Stimulated activated CD8-positive, alpha-beta memory T cell treated with anti-CD3 and anti-CD28 coated beads, Interleukin-15, amount 100 ng/mL, for 4 hours (primary cell): ENCODE measurements at places on chromosomes 3 and 15.
A peak's percentile ranks its signal among the peaks of the same experiment; 100 is the strongest.

GRCh38 chr3:174907027-174907426, 47.9 kb downstream of the NAALADL2 start:
- DNase-seq, result no peak

- DNase-seq, result no peak
These were observed 439.5 kb downstream of the PDCD6IP start for GRCh38 chr3:34237946-34238345.

DNA sequence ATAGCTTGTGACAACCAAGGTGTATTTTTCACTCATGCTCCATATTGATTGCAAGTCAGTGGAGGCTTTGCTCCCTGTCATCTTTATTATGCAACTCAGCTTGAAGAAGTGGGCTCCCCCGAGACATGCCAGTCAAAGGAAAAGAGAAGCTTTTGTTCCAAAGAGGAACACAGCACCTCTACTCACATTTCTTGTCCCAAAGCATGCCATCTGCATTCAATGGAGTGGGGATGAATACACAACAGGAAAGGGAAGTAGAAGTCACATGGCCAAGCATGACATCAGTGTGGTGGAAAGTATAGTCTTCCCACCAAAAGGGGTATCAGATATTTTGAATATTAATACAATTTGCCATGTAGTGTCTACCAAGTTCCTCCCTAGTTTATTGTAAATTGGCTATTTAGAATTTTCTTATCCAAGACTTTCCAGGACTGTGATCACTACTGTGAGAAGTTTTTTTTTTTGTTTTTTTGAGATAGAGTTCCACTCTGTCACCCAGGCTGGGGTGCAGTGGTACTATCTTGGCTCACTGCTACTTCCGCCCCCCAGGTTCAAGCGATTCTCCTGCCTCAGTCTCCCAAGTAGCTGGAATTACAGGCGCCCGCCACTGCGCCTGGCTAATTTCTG, 114.5 kb downstream of the GMPS start:
- DNase-seq, result no peak

GRCh38 chr3:73401059-73401458, 223.7 kb downstream of the PDZRN3 start:
- no peak for DNase-seq

DNA sequence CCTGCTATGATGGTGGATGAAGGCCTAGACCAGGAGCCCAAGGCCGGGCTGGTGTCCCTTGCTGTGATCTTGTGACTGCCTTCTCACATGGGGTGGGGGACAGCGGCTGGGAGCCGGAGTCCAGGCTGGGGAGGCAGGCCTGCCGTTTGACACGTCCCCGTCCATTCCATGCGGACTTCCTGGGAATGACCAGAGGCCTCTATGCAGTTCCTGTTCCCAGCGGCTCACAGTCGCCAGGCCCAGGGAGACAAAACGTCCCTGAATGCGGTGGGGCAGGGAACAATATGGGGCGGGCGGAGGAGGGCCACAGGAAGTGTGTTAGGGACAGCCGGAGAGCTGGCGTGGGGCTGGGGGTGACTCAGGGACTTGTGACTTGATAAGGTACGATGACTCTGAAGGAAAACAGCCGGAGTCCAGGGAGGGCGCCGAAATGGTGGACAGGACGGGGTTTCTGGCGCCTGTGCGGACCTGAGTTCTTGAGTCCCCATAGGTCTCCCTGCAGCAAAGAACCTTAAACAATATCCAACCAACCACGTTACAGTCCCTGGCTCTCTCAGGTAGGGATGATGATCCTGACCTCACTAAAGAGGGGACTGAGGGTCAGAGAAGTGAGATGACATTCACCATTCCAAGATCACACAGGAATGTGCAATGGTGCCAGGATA, 40.5 kb upstream of the SMAD6 start:
- DNase-seq, result no peak

- no peak for DNase-seq
These were observed 170.9 kb downstream of the PLCL2 start for GRCh38 chr3:17055374-17056276.

- DNase-seq, result no peak
These were observed 36.3 kb downstream of the CCNL1 start for GRCh38 chr3:157123621-157124020.

DNA sequence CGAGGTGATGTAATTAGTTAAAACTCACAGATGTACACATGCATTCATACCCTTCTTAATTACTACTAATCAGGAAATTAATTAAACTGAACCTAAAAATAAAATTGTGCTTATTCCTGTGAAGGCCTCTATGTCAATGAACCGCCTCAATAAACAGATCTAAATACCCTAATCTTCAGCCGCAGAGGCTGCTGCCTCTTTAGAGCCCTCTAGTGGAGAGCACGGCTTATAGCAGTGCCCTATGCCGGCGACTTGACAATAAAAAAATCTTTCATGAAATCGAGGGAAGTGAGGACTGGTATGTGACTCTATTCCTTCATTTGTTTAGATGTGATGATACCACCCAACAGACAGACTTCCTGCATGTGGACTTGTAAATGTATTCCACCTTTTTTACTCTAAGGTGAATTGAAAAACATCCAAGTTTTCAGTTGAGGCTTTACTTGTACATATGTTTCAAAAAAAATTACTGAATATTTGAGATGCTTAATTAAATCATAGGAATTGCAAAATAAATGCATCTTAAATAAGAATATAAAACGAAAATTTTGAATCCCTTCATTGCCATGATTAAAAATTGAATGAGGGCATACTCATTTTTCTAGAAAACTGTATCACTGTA, 8.3 kb upstream of the EPHA3 start:
- DNase-seq, result no peak

GRCh38 chr3:13524979-13525669, 23.8 kb upstream of the FBLN2 start:
- DNase-seq, result no peak

- peak; percentile 27 for DNase-seq
These were observed 516.7 kb downstream of the FOXP1 start for GRCh38 chr3:71066849-71067261.

DNA sequence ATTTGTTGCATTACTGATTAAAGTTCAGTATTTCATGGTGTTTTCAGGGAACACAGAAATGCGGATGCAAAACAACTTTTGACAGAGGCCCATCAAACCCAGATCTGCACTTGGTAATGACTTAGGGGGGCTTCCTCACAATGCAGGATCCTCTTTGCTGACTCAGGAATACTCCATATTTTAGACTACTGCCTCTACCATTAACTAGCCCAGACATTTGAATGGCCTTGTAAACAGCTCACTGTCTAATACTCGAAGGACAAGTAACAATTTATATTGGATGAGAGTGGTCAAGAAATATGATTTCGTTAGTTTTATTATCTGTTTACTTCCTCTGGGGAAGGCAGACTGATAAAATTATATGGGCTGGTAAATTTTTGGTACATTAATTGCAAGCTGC, 9.0 kb upstream of the KIF23 start:
- no peak for DNase-seq

- no peak for DNase-seq
These were observed 274.1 kb downstream of the OTOL1 start for GRCh38 chr3:161770484-161771386.

GRCh38 chr3:177674186-177674585, 476.9 kb upstream of the TBL1XR1 start:
- no peak for DNase-seq

DNA sequence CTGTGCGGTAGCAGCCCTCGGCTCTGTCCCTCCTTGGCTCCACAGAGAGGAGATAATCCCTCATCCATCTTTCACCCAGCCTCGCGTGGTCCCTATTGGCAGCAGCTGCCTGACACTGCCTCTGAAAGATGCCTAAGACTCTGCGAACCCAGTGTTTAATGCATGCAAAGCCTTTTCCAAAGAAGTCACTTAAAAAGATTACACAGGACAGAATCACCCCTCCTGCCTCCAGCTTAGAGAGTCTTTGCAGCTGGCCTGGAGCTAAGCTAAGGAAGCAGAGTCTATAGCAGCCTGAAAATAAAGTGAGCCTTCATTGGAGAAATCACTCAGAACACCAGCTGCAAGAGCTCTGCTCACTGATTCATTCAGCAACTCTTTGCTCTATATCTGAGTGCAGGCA, 247.2 kb downstream of the SHQ1 start:
- no peak for DNase-seq

DNA sequence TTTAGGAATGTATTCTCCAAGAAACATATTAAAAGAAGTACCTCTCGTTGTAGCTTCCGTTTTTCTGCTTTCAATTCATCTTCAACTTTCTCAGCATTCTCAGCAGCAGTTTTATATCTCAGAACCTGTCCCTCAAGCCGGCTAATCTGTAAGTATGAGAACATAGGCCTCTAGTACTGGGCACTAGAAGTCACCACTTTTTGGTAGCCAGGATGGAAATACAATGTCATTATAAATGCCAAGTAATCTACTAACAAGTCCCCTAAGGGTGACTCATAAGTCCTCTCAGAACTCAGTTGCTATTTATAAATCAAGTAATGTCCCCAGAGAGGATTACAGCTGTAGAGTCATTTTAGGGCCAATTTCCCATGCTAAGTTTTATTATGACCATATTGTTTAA, 61.1 kb downstream of the MLH1 start:
- no peak for DNase-seq

DNA sequence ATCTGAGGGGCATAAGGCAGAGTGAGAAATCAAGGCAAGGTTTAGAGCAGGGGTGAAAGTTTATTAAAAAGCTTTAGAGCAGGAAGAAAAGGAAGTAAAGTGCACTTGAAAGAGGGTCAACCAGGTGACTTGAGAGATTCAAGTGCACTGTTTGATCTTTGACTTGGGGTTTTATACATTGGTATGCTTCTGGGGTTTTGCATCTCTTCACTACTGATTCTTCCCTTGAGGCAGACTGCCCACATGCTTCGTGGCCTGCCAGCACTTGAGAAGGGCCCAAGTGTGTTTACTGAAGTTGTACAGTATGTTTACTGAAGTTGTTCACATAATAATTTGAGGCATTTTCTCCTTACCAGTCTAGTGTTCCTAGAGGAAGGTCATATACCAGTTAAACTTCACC, 367.0 kb upstream of the UBE2E2 start:
- no peak for DNase-seq

GRCh38 chr15:36449084-36449661, 130.3 kb upstream of the CDIN1 start:
- DNase-seq, result no peak

GRCh38 chr3:138362538-138362937, 14.2 kb downstream of the MRAS start:
- no peak for DNase-seq

GRCh38 chr3:170258105-170258487, 35.9 kb downstream of the PRKCI start:
- DNase-seq, result no peak

DNA sequence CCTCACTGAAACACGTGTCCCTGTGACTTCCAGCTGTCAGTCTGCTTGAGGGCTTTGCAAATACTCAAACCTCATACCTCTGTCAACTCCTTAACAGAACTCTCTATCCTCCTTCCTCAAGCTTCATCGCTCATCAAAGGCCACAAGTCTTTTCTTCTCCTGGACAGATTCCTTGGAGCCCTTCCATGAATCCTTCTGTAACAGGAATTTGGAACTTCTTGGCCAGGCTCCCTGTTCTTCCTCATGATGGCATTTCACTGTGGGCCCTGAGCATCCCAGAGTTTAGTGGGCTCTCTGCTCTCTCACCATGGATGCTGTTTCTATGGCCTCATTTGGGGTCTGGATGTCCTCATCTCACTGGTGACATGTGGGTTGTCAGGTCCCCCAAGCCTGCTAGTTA, 105.0 kb upstream of the TLE3 start:
- no peak for DNase-seq

DNA sequence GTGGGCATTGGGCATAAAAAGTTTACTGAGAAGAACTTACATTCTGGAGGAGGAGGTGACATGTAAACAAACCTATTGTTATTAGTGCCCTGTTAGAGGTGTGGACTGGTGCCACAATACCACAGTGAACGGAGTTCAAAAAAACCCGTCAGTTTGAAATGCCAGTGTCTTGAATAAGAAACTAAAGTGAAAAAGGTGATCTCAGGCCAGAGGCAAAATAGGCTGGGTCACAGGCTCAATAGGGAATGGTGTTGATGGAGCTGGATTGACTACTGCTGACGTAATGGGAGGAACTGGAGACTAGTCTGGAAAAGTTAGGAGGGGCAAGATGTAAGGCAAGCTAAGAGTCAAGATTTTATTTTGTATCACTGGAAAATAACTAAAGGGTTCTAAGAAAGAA, 1.6 kb upstream of the DCBLD2 start:
- DNase-seq, result no peak
